ENCODE measurements at places on chromosomes 6 and 20.

DNA sequence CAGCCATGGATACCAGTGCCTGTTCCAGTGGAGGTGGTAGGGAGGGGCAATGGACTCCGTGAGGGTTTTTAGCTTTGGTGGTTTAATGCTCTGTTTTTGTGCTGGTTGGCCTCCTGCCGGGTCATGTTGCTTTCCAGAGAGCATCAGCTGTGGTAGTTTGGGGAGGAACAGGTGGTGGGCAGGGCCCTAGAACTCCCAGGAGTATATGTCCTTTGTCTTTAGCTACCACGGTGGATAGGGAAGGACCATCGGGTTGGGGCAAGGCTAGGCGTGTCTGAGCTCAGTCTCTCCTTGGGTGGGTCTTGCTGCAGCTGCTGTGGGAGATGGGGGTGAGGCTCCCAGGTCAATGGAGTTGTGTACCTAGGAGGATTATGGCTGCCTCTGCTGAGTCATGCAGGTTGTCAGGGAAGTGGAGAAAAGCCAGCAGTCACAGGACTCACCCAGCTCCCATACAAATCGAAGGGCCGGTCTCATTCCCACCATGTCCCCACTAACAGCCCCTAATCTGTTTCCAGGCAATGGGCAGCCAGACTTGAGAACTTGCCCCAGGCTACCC lies 38.9 kb downstream of the MRAP2 start:
- no peak for DNase-seq

- no peak for DNase-seq
These were observed 88.9 kb upstream of the ECI2 start for GRCh38 chr6:4224067-4224978.

- DNase-seq, result peak; percentile 28
These were observed 34.1 kb upstream of the HLA-DQB1 start for GRCh38 chr6:32700391-32701040.

- no peak for DNase-seq
These were observed 12.8 kb downstream of the STK4 start for GRCh38 chr20:44979090-44979621.

DNA sequence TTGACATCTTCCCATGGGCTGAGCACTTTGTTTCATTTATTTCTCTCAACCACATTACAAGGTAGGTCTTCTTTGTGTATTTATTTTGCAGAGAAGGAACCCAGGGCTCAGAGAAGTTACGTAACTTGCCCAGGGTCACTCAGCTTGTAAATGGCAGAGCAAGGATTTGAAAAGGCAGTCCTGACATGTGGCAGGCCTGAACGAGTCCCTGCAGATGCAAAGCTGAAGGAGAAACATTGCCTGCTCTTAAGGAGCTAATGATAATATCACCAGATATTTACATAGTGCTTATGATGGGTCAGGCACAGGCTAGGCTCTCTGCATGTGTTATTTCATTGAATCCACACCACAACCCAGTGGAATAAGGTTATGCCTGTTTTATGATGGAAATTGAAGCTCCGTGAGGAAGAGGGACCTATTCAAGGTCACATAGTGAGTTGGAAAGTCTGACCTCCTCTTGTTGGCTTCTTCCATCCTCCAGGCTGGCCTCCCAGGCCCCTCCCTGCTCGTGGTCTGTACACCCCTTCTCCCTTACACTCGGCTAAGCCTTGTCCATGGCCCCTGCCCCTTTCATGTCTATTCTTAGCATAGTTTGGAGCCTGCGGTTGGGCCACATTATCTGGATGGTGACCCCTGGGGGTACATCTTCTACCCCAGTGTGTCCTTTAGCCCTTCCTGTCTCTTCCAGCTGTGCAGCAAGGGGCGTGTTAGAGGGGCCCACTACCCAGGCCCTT lies 12.5 kb downstream of the MYH7B start:
- no peak for DNase-seq

- DNase-seq, result peak; percentile 47
These were observed 59.7 kb upstream of the EEF1A1 start for GRCh38 chr6:73580247-73581149.

GRCh38 chr6:53618219-53618618 lies 47.3 kb downstream of the KLHL31 start:
- no peak for DNase-seq

- no peak for DNase-seq
These were observed 333.4 kb downstream of the THBS2 start for GRCh38 chr6:168920289-168920688.

- no peak for DNase-seq
These were observed 74.5 kb downstream of the EDN1 start for GRCh38 chr6:12364621-12365020.

DNA sequence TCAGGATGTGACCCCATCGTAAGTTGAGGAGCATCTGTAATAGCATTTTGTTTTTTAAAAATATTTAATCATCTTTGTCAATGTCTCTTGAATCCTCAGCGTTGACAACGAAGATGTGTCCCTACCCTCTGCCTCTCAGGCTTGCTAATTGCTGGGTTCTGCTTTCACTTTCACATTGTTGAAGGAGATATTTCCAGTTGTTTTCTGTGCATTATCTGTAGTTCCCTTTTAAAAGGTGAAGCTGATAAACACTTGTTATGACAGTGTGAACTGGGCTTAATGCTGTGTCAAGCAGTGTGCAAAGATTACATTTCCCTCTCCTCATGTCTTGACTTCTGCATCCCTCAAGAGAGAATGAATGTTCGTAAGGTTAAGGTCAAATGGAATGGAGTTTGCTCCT lies 54.9 kb downstream of the CSE1L start:
- no peak for DNase-seq

DNA sequence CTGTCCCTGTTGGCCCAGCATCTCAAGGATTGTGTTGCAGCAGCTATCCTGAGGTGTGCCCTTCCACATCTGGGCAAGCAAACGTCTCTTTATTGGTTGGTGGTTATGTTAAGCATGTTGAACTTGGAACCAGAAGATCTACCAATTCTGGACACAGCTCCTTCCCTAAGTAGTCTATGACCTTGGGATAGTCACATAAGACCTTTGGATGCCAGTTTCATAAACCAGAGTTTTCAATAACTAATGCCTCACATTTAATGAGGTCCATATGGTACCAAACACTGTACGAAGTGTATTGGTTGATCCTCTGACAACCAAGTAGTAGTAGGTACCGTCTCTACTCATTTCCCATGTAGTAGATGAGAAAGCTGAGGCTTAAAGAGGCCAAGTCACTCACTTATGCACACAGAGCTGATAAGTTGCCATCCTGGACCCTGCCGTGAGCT lies 3.7 kb downstream of the CYP24A1 start:
- DNase-seq, result no peak

- no peak for DNase-seq
These were observed 38.9 kb downstream of the CDH22 start for GRCh38 chr20:46269372-46269771.

GRCh38 chr6:2448826-2449571 lies 203.6 kb upstream of the GMDS start:
- peak; percentile 28 for DNase-seq

GRCh38 chr6:80151635-80152034 lies 45.2 kb downstream of the BCKDHB start:
- DNase-seq, result no peak

GRCh38 chr6:5541751-5542432 lies 280.6 kb downstream of the FARS2 start:
- DNase-seq, result no peak

- no peak for DNase-seq
These were observed 12.0 kb downstream of the GATA5 start for GRCh38 chr20:62463651-62464424.

- DNase-seq, result no peak
These were observed 269.4 kb upstream of the CDYL start for GRCh38 chr6:4506792-4507191.

DNA sequence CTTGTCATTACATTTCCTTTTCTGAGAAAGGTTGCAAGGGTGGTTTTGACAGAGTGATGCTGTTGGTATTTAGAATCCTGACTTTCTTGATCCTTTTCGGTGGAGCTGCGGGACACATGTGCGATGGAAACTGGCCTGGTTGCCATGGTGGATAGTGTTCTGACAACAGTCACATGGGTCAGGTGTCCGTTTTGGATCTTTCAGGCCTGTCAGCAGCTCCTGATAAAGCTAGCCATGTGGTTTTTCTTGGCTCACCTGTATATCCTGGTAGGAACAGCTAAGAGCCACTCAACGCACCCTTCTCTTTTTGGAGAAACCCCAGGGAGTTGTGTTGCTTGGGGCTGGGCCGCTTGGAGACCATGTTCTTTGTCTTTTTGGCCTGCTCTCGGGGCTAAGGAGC lies 177.4 kb downstream of the MTFR2 start:
- DNase-seq, result no peak

GRCh38 chr20:235891-236290 lies 8.8 kb downstream of the DEFB129 start:
- DNase-seq, result no peak

DNA sequence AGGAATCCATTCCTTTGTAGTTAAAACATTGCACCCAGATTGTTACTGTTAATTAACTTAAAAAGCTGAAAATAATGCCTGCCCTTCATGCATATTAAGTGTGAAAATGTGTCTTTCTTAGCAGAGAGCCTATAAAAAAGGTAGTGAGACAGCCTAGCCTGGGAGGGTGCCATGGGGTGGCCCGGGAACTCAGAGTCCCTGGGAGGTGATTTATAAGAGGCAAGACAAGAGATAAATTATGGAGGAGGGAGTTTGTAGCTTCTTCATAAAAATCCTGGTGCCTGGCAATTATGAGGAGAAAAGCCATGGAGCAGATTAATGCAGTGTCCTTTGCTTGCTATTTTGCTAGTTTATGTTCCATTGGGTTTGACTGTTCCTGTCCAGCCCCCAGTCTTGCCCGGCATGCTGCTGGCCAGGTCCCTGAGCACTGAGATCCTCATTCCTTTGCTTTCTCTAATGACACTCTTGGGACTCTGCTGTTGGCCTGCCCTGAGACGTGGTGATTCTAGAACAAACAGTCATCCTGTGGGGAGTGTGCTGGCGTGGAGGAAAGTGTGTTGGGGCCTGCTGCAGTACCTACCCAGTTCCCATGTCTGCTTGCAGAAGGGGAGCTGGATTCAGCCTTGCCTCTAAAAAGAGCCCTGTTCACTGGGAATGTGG lies 4.2 kb downstream of the MLN start:
- no peak for DNase-seq

DNA sequence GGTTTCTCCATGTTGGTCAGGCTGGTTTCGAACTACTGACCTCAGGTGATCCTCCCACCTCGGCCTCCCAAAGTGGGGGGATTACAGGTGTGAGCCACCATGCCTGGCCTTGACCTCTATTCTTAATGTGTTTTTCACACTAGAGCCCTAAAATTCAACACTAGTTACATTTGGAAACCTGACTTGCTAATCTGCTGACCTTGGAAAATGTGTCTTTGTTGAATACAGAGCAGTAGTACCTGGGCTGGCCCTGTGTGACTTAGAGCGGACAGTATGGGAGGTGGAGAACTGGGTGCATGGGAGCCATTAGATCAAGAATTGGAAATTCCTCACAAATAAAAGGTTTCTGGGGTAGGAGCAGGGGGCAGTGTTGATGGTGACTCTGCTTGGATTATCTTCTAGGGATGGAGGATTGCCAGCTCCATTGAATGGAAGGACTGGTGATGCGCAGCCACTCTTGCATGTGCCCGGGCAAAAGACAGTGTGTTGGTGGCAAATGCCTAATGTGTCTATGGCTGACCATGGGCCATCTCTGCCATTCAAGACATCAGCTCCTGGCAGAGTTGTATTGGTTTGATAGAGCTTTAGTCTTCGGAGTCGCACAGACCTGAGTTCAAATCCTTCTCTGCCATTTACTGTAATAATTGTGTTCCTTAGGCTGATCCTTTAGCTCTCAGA lies 53.4 kb downstream of the RALY start:
- no peak for DNase-seq

DNA sequence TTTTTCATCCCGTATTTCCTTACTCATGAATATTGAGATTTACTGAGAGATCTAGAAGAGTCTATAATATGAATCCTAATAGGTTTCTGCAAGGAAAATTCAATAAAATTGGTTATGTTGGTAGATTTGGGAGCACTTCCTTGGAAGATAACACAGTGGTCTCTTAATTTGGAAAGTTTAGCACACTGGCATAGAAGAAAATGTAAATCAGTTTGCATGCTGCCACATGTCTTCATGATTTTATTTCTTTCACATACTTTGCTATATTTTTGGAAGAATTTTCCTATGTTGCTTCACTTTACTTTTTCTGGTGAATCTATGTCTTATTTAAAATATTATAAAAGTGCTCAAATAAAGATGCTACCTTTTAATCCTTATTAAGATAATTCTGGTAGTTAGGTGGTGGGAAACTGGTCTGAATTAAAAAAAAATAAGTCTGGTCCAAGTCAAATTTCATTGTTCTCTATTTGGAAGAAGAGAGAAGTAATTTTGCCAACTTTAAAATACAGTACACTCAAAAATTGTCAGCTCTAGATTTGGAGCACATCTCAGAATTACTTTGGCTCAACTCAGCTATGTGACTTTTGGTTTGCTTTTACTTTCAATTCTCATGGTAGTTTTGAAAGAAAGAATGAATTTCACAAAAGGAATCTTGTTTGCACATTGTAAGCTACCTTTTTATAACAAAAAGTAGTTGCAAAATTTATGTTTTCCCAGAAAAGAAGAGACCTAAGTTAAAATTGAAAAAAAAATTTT lies 197.3 kb downstream of the CENPW start:
- no peak for DNase-seq

GRCh38 chr6:34237316-34237721 lies 646 bp downstream of the HMGA1 start:
- DNase-seq, result peak; percentile 63

GRCh38 chr20:47586649-47587294 lies 85.1 kb downstream of the NCOA3 start:
- DNase-seq, result no peak

GRCh38 chr6:108989700-108990099 lies 104.9 kb downstream of the SESN1 start:
- no peak for DNase-seq

GRCh38 chr20:53660078-53660909 lies 66.7 kb upstream of the ZNF217 start:
- DNase-seq, result no peak

DNA sequence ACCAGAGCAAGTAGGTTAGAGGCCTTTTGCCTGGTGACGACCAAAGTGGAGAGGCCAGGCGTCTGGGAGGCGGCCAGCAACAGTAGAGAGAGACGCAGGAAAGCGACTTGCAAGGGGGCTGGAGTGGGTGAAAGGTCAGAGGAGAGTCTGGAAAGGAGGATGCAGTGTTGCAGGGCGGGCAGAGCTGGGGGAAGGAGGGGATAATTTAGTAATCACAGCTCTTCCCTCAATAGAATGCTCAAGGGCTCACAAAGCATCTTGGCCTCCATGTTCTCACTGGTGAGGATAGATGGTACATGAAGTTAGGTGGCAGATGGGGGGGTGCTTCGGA lies 25.2 kb downstream of the TCF15 start:
- DNase-seq, result no peak

GRCh38 chr6:150079604-150080003 lies 10.7 kb upstream of the ULBP3 start:
- DNase-seq, result no peak

All from glutamatergic neuron (in vitro differentiated cells).